NCI-H1105 (cell line): ENCODE measurements at places on chromosomes 12 and 14.

DNA sequence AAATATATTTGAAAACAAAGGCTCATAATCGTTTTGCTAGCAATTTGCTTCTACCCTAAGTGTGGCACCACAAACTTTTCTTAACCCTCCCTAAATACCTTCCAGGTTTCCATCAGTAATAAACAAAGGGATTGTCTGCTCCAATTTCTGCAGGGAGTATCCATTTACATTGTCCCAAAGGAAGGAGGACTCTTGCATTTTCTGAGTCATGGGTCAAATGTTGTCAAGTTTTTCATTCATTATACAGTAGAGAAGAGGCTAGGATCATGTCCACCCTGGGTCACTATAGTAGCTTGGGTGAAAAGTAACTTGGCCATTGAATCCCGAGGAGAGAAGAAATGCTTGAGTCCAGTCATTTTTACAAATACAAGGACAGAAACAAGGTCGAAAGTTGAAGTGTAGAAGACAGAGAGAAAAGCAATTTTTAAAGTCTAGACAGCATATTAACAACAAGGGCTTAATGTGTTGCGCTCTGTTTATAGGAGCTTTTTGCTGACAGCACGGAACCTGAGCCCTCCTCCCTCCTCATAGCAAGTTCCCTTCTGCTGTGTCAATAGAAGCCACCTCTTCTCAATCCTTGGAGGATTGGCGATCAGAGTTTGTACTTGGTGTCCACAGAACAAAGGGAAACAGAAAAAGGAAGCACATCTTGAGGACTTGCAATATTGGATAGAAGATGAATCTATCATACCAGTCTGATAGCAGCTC is 53.1 kb downstream of the TMEM30B start:
- DNase-seq: no peak

DNA sequence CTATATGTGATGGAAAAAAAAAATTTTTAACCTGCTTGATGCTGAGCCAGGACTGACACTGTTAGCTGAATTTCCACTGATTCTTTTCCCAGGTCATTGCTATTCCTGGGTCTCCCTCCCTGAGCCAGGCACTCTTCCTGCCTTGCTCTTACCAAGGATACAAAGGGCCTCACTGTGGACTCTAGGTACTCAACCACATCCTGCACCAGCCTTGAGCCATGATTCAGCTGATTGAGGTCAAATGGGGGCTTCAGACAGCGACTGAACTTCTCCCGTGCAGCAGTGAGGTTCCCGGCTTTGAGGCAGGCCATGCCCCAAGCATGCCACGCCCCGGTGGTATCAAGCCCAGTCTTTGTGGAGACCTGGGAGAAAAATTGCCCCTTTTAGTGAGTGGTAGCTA is 54.3 kb downstream of the ZFYVE26 start:
- no peak for DNase-seq

GRCh38 chr12:108237272-108237671 is 101.8 kb downstream of the CMKLR1 start:
- no peak for DNase-seq

DNA sequence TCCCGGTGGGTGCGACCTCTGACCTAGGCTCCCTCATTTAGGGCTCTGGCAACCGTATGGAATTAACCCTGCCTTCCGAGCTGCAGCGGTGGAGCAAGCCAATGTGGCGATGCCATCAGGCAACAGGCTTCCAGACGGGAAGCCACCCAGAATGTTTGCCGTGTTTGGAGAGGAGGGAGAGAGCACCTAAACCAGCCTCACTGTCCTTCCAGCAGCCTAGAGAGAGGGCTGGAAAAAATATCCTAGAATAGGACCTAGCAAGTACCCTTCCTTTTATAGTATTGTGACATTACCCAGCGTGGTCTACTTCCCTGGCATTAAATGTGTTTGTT is 287 bp upstream of the SLC2A13 start:
- peak; percentile 60 for DNase-seq

- DNase-seq: peak; percentile 46
Observed at GRCh38 chr14:93906341-93907329, 20.5 kb upstream of the FAM181A start.

DNA sequence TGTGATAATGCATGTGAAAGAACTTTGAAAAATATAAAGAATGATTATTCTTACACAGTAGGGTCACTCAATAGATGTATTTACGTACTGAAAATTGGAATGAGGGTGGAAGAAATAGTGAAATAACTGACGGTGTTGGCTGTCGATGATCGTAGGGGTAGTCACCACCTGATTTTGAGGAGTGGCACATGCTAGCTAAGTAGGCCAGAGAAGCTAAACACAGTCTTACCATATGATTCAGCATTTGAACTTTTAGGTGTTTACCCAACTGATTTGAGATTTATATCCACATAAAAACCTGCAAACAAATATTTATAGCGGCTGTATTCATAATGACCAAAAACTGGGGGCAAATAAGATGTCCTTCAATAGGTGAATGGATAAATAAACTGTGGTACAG is 47.6 kb upstream of the HIF1A start:
- DNase-seq: no peak

DNA sequence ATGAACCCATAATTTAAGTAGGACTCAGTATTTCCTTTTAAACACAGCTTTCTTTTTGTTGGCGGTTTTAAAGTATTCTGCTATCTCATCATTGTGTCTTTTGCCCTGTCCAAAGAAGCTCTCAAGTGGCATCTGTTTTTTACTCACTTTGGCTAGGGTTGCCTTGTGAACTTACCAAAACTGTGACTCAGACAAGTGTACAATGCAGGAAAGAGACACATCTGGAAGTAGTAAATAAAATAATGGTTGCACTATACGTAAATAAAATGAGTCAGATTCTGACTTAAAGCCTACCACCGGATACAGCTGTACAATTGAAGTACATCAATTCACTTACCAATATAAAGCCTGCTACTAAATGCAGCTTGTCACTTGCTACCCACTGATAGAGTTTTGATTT is 619.2 kb upstream of the LRFN5 start:
- no peak for DNase-seq

DNA sequence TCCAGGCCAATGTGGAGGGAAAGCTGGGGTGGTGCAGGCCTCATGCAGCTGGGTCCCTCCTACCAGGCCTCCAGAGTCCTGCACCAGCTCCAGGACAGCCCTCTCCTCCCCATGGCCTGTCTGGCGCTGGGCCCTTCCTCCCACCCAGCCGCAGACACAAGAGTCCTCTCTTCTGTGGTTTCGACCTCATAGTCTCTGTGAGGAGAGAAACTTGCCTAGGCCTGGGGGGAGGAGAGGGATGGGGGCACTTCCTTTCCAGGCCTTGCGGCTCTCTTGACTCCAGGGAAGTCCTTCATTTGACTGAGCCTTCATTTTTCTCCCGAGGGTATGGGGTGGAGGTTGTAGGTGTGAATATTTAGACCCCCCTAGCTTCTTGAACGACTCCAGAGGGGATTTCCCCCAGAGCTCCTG is 2.3 kb downstream of the MMP14 start:
- DNase-seq: no peak

- no peak for DNase-seq
Observed at GRCh38 chr14:79475887-79476532, 735.3 kb downstream of the DIO2 start.

DNA sequence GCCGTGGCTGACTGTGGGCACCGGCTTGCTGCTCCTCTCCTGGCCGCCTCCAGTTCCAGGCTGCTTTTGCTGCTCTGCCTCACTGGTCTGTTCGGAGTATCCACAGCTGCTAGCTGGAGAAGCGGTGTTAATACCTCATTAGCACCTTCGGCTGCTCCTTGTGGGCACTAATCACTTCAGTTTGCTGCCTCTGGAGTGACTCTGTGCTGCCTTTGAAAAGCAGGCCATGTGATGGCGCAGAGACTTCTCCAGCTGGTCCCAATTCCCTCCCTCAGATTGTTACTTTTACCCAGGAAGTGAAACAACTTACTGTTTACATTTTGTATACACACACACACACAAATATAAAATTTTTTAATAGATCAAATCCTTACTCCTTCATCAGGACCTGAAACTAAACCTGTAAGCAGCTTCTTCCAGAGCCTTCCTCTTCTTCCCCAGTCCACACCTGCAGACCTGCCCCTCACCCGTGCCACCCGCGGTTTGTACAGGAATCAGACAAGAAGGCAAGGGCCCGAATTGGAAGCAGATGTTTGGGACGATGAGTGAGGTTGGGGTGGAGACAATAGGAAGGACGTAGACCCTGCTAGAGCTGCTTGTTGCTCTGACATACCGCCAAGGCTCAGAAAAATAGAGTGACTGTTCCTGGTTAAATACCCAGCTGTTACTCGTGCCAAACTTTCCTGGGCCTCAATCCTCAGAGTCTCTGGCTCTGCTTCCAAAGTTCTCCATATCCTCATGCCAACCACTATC is 41.5 kb upstream of the LTBP2 start:
- no peak for DNase-seq

GRCh38 chr14:21924479-21924878 is 250.9 kb upstream of the OR4E1 start:
- no peak for DNase-seq

GRCh38 chr12:111901182-111901581 is 59.2 kb downstream of the MAPKAPK5 start:
- no peak for DNase-seq

DNA sequence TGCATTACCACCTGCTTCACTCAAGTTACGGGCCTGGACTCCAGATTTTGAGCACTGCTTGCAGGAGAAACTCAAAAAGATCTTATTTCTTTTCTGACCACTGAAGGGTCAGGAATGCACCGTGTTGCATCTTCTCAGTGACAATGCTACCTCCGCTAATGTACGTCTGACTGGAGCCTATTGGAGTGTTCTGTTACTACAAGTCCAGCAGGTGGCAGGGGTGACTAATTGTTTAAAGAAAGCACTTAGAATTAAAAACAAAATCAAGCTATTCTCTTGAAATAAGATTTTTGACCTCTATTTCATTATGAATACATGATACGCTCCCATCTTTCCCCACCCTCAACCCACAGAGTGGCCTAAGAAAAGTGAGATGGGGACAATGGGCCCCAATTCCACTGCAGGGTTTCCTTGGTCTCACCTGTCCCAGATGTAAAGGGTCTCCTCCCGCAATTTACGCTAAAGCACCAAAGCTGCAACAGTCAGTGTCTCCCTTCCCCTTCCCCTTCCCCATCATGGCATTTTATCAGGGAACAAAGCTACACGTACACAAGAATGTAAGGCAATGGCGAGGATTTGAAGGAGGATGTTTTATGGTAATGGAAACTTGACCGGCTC is 2.2 kb downstream of the TBPL2 start:
- peak; percentile 40 for DNase-seq
